NCI-H1105 (cell line): ENCODE measurements at places on chromosomes 11 and 22.

DNA sequence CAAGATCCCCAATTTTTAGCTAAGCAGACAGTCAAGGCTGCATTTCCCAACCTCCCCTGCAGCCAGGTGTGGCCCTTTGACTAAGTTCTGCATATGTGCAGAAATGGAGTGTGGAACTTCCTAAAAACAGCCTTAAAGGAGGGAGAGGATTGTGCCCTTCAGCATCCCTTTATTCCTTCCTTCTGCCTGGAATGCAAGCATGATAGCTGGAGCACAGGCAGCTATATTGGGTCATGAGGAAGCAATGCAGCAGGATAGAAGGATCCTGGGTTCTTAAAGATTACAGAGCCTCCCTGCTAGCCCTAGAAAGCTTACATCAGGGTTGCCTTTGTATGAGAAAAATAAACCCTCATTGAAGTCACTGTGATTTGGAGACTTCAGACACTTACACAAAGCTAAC is 29.9 kb downstream of the FADD start:
- no peak for DNase-seq

- no peak for DNase-seq
Measured at GRCh38 chr22:40387746-40388145, 17.4 kb downstream of the SGSM3 start.

DNA sequence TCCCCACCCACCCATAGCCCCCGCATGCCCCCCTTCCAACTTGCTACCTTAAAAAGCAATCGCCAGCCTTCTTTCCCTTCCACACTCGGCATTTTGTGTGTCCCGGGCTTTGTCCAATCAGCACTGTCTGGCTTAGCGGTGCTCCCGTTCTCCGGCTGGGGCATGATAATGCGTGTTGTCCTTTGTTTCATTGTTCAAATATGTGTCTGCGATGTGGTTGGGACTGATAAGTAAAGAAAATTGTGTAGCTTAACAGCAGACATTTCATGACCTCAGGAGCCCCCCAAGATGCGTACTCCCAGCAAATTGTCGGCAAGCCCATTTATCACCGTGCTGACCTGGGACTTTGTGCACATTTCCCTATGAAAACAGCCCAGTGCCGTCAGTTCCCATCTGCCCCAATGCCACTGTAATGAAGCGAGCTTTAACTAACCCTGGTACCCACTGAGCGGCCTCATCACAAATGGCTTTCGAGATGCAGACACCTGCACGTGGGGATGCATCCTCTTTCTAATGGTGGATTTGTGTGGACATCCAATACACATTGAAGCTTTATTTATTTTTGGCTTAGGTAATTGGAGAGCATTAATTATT is 167.0 kb upstream of the E2F8 start:
- no peak for DNase-seq

GRCh38 chr11:77193167-77193566 is 65.1 kb downstream of the MYO7A start:
- no peak for DNase-seq

- no peak for DNase-seq
Measured at GRCh38 chr11:36890121-36890679, 292.2 kb upstream of the RAG2 start.

DNA sequence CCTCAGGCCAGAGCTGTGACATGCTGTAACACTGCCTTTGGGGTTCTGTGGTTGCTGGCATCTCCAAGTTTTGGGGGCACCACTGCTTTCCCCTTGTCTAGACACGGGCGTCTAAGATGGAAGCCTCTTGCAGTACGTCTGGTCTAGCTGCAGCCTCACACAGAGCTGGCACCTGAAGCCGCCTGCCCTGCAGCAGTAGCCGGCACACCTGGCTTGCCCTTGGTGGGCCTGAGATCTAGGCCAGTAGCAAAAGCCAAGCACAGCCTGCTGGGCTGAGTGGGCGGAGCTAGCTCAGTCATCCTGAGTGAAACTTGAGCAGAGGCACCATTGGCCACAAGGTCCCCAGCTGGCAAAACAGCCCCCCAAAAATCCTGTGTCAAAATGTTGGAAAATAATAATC is 154.2 kb downstream of the DLG2 start:
- DNase-seq = no peak

GRCh38 chr11:8988329-8989234 is 15.2 kb downstream of the NRIP3 start:
- DNase-seq = no peak

DNA sequence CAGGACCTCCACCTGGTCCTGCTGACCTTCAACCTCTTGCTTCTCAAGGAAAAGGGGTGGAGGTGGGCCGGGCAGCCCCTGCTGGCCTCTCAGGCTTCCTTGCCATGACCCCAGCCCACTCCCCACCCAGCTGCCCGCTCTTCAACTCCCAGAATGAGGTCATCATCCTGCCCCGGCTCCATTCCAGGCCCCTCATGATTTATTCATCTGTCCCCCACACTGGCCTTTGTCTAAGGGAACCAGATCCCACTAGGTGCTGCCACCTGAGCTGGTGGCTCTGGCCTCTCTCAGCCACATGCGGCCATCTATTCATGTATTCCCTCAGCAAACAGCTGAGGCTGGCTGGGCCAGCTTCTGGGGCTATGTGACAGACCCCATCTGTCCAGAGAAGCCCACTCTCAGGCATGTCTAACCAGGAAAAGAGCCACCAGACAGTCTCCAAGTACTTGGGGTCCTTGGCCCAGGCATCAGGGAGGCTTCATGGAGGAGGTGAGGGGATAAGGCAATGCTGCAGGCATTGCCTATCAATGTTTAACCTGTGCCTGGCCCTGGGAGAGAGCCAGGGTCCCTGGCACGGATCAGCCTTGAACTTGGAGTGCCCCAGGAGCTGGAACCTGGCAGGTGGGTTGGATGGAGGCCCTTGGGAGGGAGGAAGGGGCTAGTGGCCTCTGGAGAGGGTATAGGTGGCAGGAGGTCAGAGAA is 2.2 kb upstream of the CABP2 start:
- no peak for DNase-seq

- no peak for DNase-seq
Measured at GRCh38 chr11:86740628-86741483, 59.5 kb upstream of the PRSS23 start.

GRCh38 chr11:35103366-35104208 is 35.4 kb upstream of the CD44 start:
- DNase-seq = no peak

- DNase-seq = peak; percentile 8
Measured at GRCh38 chr11:99277281-99277680, 256.5 kb downstream of the CNTN5 start.

- no peak for DNase-seq
Measured at GRCh38 chr22:45503816-45504372, 1.2 kb downstream of the FBLN1 start.

DNA sequence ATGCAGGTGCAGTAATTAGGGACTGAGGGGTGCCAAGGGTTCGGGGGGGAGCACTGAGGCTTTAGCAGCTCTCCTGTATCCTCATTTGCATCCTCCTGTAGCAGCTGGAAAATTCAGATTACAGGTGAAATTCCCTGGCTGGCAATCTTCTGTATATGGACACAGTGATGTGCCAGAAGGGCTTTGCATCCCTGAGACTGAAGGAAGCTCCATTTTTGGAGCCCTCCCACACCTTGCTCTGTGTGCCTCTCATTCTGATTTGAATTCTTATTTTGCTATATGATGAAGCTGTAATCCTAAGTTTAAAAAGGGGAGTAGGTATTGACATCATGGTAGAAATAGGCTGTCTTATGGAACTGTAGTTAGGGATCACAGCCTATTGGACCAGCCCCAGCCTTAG is 46.6 kb downstream of the SCN3B start:
- DNase-seq = no peak

GRCh38 chr11:67118181-67118766 is 789 bp upstream of the KDM2A start:
- DNase-seq = peak; percentile 25

GRCh38 chr22:30572840-30573593 is 1.4 kb downstream of the GAL3ST1 start:
- no peak for DNase-seq

GRCh38 chr11:65304613-65305012 is 10.1 kb upstream of the CDC42EP2 start:
- DNase-seq = no peak

GRCh38 chr22:46445771-46446420 is 91.5 kb downstream of the CELSR1 start:
- no peak for DNase-seq

DNA sequence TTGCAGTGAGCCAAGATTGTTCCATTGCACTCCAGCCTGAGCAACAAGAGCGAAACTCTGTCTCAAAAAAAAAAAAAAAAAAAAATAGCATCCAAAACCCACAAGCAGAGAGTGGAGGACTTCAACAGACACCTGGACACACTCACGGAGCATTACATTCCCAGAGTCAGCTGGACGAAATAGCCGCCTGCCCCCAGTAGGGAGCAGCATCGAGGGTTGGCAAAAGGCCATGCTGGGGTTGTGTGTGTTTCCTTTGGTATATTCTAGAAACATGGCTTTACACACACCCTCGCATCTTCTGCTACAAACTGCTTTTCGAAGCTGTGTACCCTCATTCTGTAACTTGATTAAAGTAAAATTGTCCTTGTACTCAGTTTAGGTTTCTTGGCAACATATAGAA is 5.3 kb downstream of the ADA2 start:
- no peak for DNase-seq

DNA sequence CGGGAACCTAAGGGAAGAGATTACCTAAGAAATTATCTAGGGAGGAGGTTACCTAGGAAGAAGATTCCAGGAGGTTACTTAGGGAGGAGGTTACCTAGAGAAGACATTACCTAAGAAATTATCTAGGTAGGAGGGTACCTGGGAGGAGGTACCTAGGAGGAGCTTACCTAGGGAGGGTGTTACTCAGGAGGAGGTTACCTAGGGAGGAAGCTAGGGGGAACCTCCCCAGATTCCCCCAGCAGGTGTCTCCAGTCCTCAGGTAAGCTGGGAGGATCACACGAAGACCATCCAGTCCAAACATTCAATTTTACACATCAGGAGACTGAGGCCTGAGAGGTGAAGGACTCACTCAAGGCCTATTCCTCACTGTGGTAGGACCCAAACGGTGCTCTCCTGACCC is 482.8 kb downstream of the TBC1D22A start:
- no peak for DNase-seq

GRCh38 chr11:56948991-56949515 is 39.7 kb upstream of the OR5AK2 start:
- DNase-seq = no peak

GRCh38 chr11:119618208-119618909 is 110.6 kb downstream of the NECTIN1 start:
- no peak for DNase-seq

DNA sequence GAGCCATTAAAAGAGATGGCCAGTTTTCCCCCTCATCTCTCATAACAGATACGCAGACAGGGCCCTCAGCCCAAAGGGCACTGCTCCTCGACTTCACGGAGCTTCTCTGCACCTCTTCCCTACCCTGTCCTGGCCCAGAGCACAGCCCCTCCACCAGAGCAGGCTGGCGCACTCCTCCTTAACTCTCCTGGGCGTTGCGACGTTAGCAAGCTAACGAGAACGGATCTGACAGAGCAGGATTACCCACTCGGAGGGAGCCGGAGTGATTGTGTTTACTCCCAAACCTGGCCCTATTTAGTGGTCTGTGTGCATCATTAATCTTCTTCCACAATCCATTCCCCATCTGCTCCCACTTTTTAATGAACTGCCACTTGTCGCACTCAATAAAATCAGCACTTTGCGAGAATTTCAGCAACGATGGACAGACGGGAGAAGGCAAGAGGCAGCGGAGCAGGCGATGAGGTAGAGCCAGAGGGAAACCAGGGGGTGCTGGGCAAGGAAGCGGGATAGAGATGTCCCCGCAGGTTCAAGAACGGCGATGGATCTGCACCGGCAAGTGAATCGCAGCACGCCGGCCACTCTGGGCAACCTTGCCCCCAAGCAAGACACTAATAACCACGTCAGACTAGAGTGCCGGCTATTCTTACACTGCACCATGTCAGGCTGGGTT is 159.4 kb downstream of the BUD13 start:
- no peak for DNase-seq

DNA sequence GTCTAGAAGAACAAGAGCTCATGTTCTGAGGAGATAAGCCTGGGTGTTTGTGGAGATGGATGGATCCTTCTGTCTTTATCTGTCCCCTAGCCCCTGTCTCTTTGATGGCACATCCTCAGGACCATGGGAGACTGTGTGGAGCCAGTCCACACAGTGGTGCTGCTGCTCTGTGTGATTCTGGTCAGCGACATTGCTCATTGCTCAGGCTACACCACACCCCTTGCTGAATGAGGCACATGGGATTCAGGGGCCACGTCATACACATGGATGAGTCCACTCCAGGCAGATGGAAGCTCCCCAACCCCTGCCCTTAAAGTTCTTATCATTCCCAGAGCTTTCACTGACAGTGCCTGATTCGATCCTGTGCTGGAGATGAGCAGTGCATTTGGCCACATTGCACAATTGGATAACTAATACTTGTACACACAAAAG is 222.2 kb downstream of the NAV2 start:
- DNase-seq = no peak

DNA sequence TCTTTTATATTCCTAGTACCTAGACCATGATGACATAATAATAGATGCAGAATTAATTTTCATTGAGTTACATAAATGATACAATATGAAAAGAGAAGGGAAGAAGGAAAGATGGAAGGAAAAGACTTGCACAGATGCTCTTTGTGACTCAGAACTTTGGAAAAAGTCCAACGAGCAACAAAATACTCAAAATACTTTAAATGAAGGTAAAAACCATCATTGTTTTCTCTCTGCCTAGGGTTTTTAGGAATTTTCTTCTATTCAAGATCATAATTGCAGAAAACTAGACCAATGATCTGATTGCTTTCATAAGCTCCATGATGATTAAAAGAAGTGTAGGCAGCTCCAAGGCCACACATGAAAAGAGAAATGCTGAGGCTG is 276.9 kb downstream of the KIRREL3 start:
- DNase-seq = no peak

DNA sequence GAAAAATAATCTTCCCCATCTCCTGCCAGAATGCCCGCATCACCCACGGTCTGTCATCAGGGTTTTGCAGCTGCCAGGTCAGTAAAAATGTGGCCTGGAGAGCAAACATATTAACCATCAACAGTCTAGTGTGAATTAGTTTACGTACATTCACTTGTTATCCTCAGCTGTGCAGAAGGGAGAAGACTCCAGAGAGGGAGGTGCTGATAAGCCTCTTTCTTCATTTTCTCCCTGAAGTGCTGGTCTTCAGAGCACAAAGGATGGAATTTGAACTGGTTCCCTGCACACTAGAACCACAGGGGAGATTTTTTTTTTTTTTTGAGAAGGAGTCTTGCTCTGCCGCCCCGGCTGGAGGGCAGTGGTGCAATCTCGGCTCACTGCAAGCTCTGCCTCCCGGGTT is 8.2 kb downstream of the FGF19 start:
- DNase-seq = no peak

DNA sequence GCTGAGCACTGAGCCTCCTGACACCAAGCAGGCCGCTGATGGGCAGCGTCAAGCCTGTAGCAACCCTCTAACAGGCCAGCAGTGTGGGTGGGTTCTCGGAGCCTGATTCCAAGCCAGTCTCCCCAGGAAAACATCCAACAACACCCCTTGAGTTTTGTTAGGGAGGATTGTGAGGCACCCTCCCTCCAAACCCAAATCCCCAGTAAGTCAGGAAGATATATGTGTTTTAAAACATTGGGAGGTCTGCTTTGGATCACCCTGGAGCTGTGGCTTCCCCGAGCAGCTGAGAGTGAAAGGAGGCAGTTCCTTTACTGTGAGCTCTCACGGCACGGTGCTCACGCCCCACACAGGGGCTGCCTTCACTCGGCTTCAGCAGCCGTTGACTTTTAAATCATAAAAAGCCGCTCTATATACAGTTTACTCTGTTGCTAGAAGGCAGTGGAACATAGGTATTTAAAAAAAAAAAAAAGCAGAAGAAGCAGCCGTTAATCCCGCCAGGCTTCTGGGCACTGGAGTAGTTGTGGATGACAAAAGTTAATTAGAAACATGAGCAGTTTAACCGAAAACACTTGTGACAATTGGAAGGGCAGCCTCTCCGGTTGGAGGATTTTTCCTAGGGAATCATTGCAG is 218.6 kb downstream of the NAV2 start:
- no peak for DNase-seq
